Stimulated activated CD4-positive, alpha-beta T cell treated with anti-CD3 and anti-CD28 coated beads, TNF-alpha, amount 100 ng/mL, for 1 hour (primary cell): ENCODE measurements at places on chromosomes 7 and 10.
A peak's percentile ranks its signal among the peaks of the same experiment; 100 is the strongest.

- DNase-seq: no peak
These were observed 18.0 kb upstream of the RET start for GRCh38 chr10:43058716-43059335.

GRCh38 chr10:60358282-60358681 is 31.4 kb downstream of the ANK3 start:
- DNase-seq: no peak

- no peak for DNase-seq
These were observed 9.3 kb downstream of the TCF7L2 start for GRCh38 chr10:112959207-112959838.

- DNase-seq: no peak
These were observed 56.8 kb downstream of the ZRANB1 start for GRCh38 chr10:124998624-124999291.

DNA sequence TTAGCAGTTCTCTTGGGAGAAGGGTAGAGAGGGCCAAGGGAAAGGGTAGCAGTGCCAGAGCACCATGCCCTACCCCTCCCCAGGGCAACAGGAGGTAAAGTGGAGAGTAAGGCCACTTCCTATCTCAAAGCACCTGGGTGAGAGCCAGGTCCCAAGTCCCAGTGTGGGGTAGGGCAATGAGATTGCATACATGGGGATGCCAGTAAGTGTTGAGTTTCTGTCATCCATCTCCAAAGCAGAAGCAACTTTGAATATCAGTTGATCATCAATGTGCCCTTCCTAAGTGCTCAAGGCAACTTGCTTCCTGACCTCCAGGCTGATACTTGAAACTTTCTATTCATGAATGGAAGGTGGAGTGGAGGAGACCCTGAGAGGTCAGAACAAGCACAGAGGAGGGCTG is 2.2 kb upstream of the CAMK2G start:
- no peak for DNase-seq

DNA sequence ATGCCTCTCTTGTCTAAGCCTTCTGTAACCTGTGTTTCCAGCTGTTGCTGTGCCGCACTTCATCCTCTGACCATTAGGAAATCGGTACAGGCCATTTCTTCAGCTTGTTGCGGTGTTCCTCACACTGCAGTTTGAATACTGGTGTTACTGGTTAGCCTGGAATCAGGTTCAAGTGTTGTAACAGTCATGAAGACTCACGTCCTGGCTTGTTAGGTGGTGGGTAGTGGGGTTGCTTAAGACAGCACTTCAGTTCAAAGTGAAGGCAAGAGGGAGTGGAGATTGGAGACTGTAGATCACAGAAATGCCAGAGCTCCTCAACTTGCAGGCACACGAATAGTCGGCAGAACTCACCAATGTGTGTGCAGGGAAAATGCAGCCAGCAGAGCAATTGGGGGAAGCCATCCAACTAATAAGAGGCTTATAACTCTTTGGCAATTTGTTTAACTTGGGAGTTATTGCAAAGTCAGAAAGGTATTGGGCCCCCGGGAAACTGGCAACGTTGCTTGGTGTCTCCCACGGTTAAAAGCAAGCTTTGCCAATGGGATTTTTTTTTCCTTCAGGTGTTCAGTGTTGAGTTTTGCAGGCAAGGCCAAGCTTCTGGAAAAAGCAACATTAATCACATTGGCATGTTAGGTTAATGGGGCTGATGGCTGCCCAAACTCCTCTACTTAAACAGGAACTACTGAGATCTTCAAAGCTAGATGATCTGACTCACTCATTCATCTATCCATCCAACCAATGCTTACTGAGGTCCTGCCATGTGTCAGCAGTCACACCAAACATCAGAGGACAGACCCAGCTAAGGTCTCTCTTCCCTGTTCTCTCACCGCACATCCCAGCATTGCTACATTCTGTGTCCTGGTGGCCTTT is 380.9 kb downstream of the GATA3 start:
- no peak for DNase-seq

DNA sequence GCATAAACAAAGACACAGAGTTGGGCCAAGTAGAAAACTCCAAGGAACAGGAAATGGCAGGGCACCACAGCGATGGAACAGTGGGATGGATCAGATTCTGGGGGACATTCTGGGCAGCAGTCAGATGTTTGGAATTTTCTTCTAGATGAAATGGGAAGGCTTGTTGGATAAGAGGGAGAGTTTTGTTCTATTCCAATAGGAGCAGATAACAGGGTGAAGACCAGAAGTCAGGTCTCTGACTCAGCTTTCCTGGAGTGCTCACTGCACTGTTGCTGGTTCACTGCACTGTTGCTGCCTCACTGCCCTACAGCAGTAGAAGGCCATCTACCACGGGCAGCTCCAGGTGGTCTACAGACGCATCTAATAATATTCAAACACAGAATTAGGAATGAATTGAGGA is 135.6 kb downstream of the ATE1 start:
- DNase-seq: no peak

GRCh38 chr7:105635197-105635596 is 53.9 kb upstream of the EFCAB10 start:
- no peak for DNase-seq

- no peak for DNase-seq
These were observed at the start of gene ZNF503 for GRCh38 chr10:75401569-75402485. Gene ZNF503, minus strand, starts transcription at chr10:75401764. Its CDS starts 345 bp downstream, at chr10:75401419.

DNA sequence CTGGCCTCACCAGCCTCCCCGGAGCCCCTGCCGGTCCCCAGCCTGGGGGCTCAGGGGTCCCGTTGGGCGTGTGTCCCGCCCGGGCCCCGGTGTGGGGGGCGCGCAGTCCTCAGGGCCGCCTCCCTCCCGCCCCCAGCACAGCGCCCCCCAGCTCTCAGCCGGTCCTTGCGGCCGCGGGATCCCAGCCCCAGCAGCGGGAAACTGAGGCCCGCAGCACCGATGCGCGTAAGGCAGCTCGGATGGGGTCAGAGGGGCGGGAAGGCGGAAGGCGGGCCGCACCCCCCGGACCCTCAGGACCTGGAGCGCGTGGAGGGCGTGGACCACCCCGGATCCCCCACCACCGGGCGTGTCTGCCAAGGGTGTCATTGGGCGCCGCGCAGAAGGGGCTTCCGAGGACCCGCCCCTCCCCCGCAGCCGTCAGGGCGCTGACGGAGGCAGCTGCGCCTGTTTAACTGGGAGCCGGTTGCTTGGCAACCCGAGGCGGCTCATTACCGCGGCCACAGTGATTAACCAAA is 14.9 kb downstream of the UNCX start:
- DNase-seq: no peak

GRCh38 chr10:28382525-28383269 is 79.8 kb upstream of the MPP7 start:
- DNase-seq: no peak

- DNase-seq: peak; percentile 2
These were observed 609 bp downstream of the KLRG2 start for GRCh38 chr7:139482662-139483466.

- no peak for DNase-seq
These were observed 18.8 kb upstream of the CLDN12 start for GRCh38 chr7:90384433-90384832.
